ENCODE measurements at places on chromosomes 3 and 15.

GRCh38 chr15:25793354-25794050 lies 69.6 kb downstream of the ATP10A start:
- peak; percentile 62 for DNase-seq

DNA sequence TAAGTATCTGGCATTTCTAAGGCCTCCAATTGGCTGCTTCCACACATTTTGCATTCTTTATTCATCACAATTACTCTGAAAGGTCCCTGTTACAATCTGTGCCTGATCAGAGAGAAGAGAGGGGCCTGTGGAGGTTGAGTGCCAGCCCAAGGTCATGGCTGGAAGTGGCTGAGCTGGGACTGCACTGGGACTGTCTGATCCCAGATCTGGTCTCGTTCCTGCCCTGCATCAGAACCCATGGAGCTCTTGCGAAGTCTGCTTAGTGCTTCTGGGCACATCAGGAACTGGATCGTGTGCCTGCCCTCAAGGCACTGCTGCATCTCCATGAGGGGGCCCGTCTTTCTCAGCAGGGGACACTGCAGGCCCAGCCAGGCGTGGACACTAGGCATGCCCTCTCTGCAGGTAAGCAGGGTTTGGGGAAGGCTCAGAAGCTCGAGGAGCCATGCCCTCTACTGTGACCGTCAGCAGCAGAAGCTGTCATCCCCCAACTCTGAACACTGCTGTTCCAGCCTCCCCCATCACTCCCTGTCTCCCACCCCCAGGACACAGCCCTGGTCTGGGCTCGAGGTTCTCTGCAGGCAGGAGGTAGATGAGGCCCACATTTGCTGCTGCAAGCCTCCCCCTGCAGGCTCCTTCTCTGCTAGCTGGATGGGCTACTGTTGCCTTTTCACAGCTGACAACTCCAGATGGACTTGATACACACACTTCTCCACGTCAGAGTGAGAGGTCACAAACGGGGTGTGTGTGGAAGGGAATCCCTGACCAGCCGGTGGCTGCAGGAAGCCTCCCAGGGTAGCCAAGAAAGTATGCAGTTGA lies 96.5 kb upstream of the PRR23E start:
- no peak for DNase-seq

DNA sequence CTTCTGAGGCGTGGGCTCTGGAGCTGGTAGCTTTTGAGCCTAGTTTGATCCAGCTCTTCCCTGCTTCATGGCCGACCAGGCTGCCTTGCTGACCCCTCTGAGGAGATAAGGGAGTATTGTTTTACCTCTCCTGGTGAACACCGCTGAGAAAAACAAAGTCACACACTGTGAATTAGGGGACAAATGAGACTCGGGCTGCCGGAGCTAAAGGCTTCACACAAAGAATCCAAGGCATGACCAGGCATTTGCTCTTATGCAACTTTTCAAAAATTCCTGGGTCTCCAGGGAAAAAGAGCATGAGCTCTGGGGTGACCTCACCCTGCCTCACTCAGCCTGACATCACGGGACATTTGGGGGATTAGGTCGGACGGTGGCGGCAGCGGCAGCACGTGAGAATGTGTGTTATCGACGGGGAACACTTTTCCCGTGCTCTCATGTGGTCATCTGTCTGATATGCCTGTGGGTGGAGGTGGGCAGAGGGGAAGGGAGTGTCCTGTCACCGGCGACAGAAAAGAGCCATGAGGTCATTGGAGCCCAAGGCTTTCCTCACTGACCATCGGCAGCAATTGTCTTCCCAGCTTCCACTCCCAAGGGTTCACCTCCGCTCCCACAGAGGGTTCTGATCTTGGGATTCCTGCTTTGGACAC lies 61.0 kb downstream of the TMEM44 start:
- no peak for DNase-seq

DNA sequence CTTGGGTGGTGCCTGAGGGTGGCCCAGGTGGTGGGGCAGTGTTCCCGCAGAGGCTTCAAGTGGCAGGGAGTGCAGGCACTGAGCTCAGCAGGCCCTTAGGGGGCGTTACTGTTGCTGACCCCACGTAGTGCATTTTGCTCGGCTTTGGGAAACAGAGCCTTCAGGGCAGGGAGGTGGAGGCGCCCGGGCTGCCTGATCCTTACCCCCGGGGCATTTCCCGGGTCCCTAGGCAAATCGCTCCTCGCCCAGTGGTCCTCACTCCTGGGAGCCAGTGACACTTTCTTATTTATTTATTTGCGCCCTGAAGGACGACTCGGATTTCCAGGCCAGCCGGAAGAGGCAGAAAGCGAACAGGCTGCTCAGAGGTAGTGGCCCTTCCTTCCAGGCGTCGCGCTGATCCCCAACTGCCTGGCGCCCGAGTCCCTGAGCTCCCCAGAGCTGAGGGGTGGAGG lies 10.1 kb upstream of the FOXB1 start:
- DNase-seq, result no peak

DNA sequence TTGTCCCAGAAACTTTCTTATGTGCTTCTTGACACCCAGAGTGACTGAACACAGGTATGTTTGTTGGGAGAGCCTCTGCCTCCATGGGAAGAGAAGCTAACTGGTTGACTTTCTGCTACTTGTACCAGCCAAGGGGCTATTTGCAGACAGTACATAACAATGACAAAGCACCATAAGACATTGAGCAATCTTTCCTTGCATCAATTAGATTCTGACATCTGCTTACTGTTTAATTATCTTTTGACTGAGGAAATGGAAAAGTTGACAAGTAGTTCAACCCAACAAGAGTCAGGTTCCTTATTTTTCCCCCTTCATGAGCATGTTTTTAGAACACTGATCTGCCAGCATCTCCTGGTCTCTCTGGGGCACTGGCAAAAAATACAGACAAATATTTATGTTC lies 157.7 kb downstream of the RPLP1 start:
- no peak for DNase-seq

DNA sequence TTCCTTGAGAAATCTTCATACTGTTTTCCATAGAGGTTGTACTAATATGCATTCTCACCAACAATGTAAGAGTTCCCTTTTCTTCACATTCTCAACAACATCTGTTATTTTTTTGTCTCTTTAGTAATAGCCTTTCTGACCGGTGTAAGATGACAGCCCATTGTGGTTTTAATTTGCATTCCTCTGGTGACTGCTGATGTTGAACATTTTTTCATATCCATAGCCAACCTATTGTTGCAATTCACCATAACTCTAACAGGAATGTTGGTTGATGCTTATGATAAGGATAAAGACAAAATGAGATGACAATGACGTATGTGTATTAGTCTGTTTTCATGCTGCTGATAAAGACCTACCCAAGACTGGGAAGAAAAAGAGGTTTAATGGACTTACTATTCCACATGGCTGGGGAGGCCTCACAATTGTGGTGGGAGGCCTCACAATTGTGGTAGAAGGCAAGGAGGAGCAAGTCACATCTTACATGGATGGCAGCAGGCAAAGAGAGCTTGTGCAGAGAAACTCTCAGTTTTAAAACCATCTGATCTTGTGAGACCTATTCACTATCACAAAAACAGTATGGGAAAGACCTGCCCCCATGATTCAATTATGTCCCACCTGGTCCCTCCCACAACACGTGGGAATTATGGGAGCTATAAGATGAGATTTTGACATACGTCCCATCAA lies 37.6 kb upstream of the RHCG start:
- no peak for DNase-seq

- DNase-seq, result no peak
Observed at GRCh38 chr15:46260937-46261336, 626.1 kb downstream of the SQOR start.

DNA sequence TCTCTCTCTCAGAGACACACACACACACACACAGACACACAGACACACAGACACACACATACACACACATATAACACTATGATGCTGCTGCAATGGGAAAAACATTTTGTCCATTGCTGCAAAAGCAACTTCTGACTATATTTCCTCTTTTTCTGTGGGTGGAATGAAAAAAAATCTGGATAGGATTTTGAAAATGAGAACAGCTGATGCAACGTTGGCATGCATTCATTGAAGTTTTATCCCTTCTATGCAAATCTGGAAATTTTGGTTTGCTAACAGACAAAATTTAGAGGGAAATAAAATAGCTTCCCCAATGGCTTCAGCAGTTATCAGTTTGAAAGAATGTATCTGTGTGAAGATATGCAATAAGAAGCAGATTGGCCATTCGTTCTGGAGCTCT lies 763.4 kb upstream of the GRM7 start:
- no peak for DNase-seq

GRCh38 chr15:85625166-85625830 lies 169.4 kb downstream of the KLHL25 start:
- DNase-seq, result no peak

GRCh38 chr3:98540346-98540745 lies 8.6 kb downstream of the GPR15 start:
- peak; percentile 52 for DNase-seq

DNA sequence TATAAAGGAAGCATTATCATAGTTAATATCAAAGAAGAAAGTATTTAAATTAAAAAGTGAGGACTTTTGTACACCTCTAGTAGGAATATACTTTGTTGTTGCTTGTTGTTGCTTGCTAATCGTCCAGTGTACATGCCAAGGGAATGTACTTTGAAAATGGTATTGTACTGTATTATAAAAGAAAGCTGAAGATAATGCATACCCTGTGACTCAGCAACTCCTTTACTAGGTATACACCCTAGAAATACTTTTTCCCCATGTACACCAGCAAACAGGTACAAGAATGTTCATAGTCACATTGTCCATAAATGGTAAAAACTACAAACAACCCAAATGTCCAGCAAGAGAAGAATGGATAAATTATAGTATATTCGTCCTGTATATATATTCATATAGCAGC lies 12.0 kb downstream of the TTBK2 start:
- no peak for DNase-seq

DNA sequence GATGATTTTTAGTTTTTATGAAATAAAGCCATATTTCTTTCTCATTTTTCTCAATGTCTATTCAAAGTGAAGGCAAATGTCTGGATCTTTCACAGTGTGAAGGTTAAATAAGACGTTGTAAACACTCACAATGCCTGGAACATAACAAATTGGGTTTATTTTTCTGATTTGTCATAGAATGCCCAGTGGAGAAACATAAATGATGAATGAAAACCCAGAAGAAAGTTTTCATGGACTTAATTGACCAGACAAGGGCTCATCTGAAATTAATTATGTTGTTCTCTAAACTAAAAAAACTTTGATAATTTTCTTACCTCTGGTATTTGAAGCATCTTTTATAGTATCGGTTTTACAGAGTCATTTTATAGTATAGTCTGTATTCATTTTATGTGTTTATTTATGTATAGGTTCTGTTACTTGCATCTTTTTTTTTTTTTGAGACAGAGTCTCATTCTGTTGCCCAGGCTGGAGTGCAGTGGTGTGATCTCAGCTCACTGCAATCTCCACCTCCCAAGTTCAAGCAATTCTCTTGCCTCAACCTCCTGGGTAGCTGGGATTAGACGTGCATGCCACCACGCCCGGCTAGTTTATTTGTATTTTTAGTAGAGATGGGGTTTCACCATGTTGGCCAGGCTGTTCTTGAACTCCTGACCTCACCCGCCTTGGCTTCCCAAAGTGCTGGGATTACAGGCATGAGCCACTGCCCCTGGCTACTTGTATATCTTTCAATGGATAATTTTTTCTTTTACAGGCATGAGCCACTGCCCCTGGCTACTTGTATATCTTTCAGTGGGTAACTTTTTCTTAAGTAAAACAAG lies 15.1 kb upstream of the BNIP2 start:
- DNase-seq, result no peak

DNA sequence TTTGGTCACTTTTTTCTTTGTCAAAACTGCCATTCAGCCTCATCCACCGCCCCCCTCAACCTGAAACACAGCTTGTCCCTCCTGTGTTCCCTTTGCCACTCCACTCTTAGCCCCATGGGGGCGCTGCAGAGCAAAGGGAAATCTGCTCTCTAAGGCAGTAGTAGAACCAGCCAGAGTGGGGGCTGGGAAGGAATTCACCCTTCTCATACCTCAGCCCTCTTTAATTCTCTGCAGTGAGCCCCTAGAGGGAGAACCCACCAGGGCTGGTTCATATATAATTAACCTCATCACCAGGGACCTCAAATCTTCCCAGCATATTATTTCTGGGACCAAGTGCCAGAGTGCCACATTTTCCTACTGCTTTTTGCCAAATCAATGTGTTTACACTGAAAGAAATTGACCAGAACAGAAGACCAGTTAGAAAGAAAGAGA lies 2.8 kb upstream of the BCL6 start:
- DNase-seq, result peak; percentile 70

GRCh38 chr15:60695713-60696522 lies 217.0 kb upstream of the ICE2 start:
- no peak for DNase-seq

DNA sequence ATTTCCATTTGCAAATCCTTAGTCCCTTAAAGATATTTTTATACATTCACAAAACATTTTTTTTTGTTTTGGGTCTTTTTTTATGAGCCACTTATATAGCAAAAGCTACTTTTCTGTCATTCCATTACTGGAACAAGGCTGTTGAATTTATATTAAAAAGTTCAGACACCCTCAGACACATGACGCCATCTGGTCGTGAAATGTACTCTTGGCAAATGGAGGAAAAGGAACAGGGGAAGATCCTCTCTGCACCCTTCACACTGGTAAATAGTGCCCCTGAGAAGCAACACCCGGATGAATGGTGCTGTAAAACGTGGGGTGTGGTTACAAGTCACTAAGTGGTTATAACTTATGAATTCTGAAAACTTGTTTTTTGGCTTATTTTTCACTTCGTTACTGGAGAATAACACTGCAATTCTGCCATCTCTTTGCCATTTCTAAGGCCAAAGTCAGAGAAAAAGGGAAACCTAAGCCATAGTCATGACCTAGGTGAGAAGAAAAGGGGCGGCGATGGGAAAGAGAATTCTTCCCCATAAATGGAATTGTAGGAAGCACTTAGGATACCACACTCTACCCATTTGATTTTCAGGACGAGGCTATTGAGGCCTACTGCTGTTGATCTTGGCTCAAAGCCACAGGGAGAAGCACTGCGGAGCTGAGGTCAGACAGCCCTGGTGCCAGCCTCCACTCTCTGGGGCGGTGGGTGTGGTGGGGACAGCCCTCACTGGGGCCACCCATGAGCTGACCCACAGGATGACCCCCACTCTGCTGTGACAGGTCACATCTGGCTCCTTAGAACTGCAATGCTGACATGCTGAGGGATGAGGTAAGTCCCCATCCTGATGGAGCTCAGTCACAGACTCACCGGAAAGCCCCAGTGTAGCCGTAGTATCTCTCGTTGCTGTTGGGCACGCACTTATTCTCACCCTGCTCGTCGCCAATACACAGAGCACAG lies 21.9 kb downstream of the LTF start:
- no peak for DNase-seq

- no peak for DNase-seq
Observed at GRCh38 chr15:95829062-95829461, 501.4 kb upstream of the NR2F2 start.

Data from germinal center (tissue), 1 donor.